Endodermal cell (in vitro differentiated cells): ENCODE measurements at places on chromosomes 1 and 21.

DNA sequence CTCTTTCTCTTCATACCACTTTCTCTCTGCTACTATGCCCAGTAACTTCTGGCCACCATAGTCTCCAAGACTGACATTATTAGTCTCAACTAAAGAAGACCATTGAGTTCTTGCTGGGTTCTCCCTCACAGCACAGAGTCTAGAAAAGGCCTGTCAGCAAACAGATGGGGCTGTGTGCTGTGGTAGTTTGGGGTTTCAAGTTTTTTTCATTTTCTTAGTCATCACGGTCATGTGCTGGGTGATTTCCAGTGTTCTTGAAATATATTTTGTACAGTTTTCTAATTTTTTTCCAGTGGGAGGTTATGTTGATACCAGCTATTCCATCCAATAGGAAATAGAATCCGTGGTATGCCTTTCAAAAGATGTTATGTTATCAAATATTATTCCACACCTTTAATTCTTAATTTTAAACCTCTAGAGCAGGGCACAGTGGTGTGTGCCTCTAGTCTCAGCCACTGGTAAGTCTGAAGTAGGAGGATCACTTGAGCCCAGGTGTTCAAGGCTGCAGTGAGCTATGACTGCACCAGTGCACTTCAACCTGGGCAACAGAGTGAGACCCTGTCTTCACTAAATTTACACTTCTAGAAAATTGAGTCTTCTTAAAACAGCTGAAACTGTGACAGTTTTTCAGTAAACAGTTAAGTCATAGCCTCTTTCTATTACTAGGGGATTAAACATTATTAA is 8.3 kb downstream of the CFHR2 start:
- H3K4me1 ChIP-seq: no peaks in the 10 kb centered on the region
- peaks cover 2% of the 10 kb centered on the region for H3K27me3 ChIP-seq
- H3K27ac ChIP-seq: no peak overlapping the region
- no peaks in the 10 kb centered on the region for H3K36me3 ChIP-seq
- H3K4me3 ChIP-seq: no peak overlapping the region
- no peak for DNase-seq

- H3K4me1 ChIP-seq: no peaks in the 10 kb centered on the region
- H3K27me3 ChIP-seq: no peaks in the 10 kb centered on the region
- H3K4me3 ChIP-seq: no peak overlapping the region
- DNase-seq: no peak
- no peaks in the 10 kb centered on the region for H3K36me3 ChIP-seq
Measured at GRCh38 chr1:69328186-69328585, 239.5 kb upstream of the LRRC7 start.

DNA sequence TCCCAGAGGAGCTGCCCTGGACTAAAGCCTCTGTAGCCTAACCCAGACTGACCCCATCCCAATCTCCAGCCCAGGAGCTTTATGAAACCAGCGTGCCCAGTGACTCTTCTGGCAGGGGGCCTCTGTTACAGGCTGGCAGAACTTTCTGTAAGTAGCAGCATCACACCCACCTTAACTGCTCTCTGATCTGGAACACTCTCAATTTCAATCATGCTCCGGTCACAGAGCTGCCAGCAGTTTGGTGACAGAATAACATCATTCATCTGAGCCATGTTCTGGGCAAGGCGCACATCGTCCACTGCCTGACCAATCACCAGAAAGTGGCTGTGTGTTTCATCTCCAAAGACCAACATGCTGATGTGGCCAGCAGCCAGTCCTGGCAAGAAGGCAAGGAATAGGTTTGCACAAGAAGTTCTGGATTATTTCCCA is 14.7 kb downstream of the ADCY10 start:
- no peak overlapping the region for H3K27ac ChIP-seq
- no peak overlapping the region for H3K4me3 ChIP-seq
- H3K27me3 ChIP-seq: no peaks in the 10 kb centered on the region
- H3K4me1 ChIP-seq: no peaks in the 10 kb centered on the region

GRCh38 chr1:16926491-16927073 is 4.9 kb downstream of the CROCC start:
- no peaks in the 10 kb centered on the region for H3K27me3 ChIP-seq
- peak overlapping the region; percentile 86 for H3K27ac ChIP-seq
- H3K4me3 ChIP-seq: no peak overlapping the region
- peaks cover 4% of the 10 kb centered on the region for H3K4me1 ChIP-seq
- H3K36me3 ChIP-seq: peaks cover 3% of the 10 kb centered on the region

- H3K4me1 ChIP-seq: no peaks in the 10 kb centered on the region
- H3K4me3 ChIP-seq: no peak overlapping the region
- no peaks in the 10 kb centered on the region for H3K27me3 ChIP-seq
- H3K36me3 ChIP-seq: no peaks in the 10 kb centered on the region
- no peak overlapping the region for H3K27ac ChIP-seq
- no peak for DNase-seq
Measured at GRCh38 chr21:15257646-15258045, 192.8 kb upstream of the NRIP1 start.

GRCh38 chr1:209768354-209768774 is 12.5 kb downstream of the TRAF3IP3 start:
- no peaks in the 10 kb centered on the region for H3K36me3 ChIP-seq
- no peak overlapping the region for H3K27ac ChIP-seq

GRCh38 chr1:60835649-60836048 is 246.7 kb upstream of the NFIA start:
- H3K4me3 ChIP-seq: no peak overlapping the region
- no peaks in the 10 kb centered on the region for H3K27me3 ChIP-seq
- H3K27ac ChIP-seq: no peak overlapping the region
